ENCODE measurements at places on chromosomes 2 and 18. TPM values are rescaled to one million over a fixed set of nuclear protein-coding genes. Genes with fewer than 3 reads are reported as not detected.

ALPI gene
- not detected for polyA plus RNA-seq

OSR1 gene
- 1.6 TPM for polyA plus RNA-seq

G6PC2 gene
- polyA plus RNA-seq, result 25.0 TPM

IER3IP1 gene
- 15.4 TPM for polyA plus RNA-seq

EFR3B gene
- polyA plus RNA-seq, result 0.46 TPM

ALPP gene
- polyA plus RNA-seq, result not detected

GRCh38 chr2:172293952-172294351, 133.4 kb upstream of the ITGA6 start:
- DNase-seq, result peak; percentile 68

- DNase-seq, result no peak
Observed at GRCh38 chr2:240340361-240340761, 95.1 kb upstream of the GPC1 start.

- DNase-seq, result no peak
Observed at GRCh38 chr18:48929212-48929612, 21.6 kb downstream of the SMAD7 start.

- no peak for DNase-seq
Observed at GRCh38 chr18:58882686-58883085, 18.0 kb downstream of the ZNF532 start.

DNA sequence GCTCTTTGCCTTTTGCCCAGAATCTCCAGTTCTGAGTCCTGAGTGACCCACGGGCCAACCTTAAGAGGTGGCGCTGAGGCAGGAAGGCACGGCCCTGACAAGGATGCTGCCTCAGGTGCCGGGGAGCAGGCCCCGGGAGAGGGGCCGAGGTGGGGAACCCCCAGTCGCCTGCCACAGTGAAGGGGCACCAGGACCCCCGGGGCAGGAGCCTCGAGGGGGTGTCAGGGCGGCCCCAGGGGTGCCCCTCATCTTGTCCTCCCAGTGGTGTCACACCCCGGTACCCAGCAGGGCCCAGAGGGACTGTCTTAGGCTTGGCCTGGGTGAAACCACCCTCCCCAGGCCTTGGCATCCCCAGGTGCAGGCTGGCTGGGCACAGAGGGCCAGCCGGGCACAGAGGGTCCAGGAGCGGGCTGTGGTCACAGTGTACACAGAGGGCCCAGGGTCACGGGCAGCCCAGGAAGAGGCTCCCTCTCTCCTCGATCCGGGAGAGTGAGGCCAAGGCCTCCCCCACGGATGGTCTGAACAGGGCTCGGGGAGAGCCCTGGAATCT, 1.0 kb downstream of the PDCD1 start:
- DNase-seq, result peak; percentile 18

DNA sequence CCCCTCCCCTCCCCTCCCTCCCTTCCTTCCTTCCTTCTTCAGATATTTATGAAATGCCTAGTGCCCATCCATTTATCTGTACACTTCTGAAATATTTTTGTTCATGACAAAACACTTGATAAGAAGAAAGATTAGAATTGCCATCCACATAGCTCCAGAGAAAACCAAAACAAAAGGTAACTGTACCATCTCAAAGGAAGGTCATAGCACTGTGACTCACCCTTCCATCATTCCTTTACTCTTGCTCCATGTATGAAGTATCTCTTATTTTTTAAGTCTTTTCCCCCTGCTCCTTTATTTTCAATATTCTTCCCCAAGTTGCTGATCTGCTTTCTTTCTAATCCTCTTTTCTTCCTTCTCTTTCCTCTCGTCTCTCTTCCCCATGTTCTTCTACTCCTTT, 9.9 kb downstream of the CNTNAP5 start:
- DNase-seq, result no peak

DNA sequence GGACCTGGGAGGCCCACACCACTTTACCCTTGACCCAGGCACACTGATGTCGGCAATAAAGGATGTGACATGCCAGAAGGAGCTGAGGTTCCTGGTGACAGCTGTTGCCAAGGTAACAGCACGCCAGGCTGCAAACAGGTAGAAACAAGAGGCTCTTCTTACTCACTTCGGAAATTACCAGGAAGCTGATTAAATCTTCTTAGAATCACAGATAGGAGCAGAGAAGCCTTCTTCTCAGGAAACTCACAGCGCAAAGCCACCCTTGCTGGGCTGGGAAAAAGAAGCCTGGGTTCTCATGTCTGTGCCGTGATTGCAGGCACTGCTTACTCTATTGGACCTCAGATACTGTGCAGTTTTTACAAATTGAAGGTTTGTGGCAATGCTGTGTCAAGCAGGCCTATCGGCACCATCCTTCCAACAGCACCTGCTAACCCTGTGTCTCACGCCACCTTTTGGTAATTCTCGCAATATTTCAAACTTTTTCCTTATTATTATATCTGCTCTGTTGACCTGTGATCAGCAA, 61.0 kb upstream of the TAF1B start:
- DNase-seq, result no peak

DNA sequence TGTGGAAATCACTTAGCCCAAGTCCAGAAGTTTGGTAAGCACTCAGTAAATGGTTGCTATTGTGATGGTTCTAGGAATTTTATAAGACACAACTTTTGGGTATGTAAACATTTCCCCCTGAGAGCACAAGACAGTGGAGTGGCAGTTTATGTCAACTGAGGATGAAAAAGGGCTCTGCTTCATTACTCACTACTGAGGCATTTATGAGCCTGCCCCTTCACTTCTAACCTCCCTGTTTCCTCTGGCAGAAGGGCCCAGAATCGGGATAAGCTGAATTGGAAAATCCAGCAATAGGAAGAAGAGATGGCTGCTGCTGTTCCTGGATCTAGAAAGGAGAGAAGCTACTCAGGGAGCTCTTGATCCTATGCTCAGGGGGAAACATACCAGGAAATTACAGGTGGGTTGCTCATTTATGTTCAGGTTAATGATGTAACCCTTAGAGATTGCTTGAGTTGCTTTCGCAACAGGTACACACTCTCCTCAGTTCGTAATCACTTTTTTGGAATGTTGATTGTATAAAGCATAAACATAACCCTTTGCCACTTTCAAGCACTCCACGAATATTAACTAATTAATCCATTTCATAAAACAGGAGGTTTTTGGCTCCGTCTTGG, 46.3 kb downstream of the ADCYAP1 start:
- DNase-seq, result no peak

DNA sequence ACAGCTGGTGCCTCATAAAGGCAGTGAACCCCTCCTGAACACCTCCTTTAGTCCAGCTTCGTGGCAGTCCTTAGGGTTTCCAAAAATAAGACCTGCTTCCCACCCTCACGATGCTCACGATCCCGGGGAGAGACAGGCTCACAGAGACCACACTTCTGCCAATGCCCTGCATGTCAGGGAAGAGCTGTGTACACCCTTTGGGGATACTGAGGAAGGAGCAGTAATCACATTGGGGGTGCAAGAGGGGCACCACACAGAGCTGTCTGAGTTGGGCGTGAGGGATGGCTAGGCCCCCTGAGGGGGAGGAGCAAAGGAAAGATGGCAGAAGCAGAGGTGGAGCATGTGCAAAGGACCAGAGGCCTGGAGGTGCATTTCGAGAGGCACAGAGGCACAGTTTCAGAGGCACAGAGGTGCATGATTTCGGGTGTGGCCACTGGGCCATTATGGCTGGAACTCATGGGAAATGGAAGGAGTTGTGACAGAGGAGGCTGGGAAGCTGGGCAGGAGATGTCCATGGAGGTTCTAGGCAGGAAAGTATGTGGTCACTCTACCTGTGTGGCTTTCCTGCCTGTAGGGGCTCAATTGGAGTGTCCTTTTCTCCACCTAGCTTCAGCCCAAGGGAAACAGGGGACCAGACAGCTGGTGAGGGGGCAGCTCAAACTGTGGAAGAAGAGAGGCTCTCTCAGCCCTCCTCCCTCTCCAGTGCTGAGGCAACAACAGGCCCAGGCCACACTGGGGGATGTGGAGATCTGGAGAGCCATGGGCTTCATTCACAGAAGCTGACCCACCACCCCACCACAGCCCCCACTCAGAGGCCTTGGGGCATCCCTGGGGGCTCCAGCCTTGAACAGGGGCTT, 115.9 kb downstream of the CAPN13 start:
- no peak for DNase-seq

GRCh38 chr2:191950132-191950874, 103.4 kb upstream of the CAVIN2 start:
- DNase-seq, result no peak

- DNase-seq, result no peak
Observed at GRCh38 chr2:137522620-137523011, 441.7 kb upstream of the HNMT start.

GRCh38 chr18:77101410-77102258, 30.9 kb downstream of the MBP start:
- DNase-seq, result peak; percentile 62
